ENCODE measurements at places on chromosomes 16 and 17.

GRCh38 chr16:26598061-26598460, 468.7 kb upstream of the C16orf82 start:
- DNase-seq, result no peak

DNA sequence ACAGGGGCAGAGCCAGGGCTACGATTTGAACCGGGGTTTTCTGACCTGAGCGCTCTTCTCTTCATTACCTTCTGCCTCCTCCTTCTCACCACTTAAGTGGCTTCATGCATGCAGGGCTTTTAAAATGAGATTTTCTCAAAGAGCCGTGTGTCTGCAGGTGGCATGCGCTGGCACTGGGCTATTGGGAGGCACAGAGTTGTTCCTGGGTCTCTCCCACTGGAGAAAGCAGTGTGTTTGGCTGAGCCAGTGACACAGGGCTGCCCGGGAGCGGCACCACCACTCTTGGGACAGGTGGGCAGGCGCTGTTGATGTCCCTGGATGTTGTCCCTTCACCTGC, 218.8 kb upstream of the CHMP6 start:
- no peak for DNase-seq

- no peak for DNase-seq
These were observed 94.8 kb upstream of the CBX4 start for GRCh38 chr17:79933863-79934652.

- no peak for DNase-seq
These were observed 45.8 kb downstream of the ZNF652 start for GRCh38 chr17:49316258-49316570.

GRCh38 chr17:33120103-33120502, 128.5 kb downstream of the SPACA3 start:
- no peak for DNase-seq

- DNase-seq, result no peak
These were observed 45.8 kb downstream of the MPRIP start for GRCh38 chr17:17088086-17088485.

- DNase-seq, result no peak
These were observed 3.3 kb downstream of the HEATR3 start for GRCh38 chr16:50069060-50069459.

- DNase-seq, result no peak
These were observed at the start of gene CLDN9 for GRCh38 chr16:3012828-3013420. CLDN9 (plus strand) TSS chr16:3012923; CDS start chr16:3013363, 440 bp downstream.

DNA sequence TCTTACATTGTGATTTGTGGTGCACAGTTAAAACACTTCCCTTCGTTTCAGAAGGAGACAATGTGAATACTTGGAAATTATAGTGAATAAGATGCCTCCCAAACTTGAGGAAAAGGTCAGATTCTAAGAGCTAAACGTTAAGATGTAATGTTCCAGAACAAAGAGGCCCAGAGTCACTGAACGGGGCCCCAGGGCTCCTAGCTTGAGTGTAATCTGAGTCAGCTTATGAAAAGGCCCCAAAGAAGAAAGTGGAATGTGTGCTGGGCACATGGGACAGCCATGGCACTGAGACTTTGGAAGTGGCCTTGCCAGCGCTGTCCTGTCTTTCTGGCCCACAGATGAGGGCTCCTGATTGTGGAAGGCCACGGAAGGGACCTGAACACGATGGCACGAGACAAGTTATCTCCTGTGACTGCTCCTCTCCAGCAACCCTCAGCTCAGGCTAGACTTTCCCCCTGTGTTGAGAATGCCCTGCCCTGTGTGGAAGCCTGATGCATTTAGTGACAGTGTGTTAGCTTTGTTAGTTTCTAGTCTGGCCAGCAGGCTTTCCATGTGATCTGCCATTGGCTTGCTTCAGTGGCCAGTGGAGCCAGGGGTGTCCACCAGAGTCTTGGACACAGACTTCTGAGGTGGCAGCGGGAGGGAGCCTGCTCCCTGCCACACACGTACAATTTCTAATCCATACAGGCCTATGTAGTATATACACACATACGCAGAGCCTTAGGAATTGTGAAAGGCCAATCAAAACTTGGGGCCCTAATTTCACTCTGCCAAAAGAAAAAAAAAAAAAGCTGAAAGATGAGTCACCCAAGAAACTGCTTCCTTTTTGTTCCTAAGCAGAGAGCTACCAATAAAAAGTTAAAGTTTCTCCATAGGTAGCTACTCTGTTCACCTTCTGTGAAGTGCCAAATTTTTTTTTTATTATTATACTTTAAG, 13.1 kb downstream of the SPATA33 start:
- DNase-seq, result peak; percentile 73

DNA sequence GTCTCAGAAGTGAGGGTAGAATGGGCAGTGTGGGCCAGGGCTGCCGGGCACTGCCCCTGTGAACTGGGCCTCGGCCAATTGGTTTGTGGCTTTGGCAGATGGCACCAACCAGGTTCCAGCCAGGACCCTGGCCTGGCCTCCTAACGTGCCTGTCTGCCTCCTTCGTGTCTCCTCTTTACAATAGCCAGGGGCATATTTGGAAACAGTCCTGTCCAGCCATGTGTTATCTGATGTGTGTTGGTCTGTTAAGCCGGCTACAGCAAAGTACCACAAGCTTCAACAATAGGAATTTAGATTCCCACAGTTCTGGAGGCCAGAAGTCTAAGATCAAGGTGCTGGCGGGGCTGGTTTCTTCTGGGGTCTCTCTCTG, 14.6 kb downstream of the CRISPLD2 start:
- peak; percentile 50 for DNase-seq

DNA sequence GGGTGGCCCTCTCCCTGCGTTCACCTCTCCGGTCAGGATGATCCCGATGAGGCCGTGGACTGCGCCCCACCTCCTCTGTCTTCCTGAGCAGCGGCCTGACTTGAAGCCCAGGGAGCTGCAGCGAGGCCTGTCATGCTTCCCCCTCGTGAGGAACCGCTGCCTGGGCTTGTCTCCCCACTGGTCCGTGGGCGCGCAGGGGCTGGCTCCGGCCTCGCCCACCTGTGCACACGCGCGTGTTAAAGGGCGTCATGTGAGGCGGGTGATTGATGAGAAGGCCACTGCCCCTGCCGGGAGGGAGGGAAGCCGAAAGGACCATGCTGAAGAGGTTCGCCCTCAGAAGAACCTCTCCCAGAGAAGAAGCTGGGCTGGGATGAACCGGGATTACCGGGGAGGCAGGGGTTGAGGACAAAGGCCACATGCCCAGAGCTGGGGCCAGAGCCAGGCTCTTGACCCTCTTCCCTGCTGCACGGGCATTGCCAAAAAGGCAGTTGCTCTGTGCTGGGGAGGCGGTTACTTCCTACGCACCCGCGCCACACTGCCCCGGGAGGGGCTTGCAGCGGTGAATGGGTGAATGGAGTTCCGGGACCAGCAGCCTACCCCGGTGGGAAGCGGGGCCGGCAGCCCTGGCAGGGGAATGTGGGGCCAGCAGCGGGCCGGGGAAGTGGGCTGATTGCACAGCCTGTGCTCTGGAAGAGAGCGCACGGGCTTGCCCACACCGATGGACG, 85.9 kb upstream of the GSE1 start:
- DNase-seq, result no peak

- DNase-seq, result no peak
These were observed 116.0 kb downstream of the SALL1 start for GRCh38 chr16:51035110-51035498.

DNA sequence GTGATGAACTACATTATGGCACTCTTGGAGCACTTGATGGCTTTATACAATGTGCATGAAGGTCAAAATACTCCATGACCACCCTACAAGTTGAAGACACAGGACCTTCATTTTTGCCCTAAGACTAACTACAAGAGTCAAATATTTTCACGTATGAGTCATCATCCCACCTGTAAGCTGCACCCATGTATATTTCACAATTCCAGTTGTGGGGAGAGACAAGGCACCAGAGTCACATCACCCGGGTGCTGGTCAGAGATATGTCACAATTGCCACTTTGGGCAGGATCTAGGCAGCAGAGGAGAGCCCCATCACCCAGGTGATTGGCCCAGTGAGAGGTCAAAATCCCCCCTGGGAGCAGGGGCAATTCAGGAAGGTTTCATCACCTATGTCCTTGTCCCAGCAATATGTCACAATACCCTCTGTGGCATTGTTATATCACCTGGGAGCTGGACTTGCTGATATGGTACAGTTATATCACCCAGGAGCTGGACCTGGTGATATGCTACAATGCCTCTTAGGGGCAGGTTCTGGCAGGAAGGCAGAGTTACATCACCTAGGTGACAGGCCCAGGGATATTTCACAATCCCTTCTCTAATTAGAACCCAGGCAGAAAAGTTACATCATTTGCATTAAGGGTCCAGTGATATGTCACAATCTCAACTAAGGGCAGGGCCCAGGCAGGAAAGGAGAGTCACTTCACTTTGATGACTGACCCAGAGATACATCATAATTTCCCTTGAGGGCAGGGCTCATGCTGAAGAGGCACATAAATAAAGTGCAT, 1839.2 kb downstream of the TP53TG3F start:
- no peak for DNase-seq

GRCh38 chr17:79304884-79305283, 230.3 kb downstream of the ENGASE start:
- no peak for DNase-seq

- no peak for DNase-seq
These were observed 90.7 kb upstream of the CLEC18B start for GRCh38 chr16:74511961-74512360.

DNA sequence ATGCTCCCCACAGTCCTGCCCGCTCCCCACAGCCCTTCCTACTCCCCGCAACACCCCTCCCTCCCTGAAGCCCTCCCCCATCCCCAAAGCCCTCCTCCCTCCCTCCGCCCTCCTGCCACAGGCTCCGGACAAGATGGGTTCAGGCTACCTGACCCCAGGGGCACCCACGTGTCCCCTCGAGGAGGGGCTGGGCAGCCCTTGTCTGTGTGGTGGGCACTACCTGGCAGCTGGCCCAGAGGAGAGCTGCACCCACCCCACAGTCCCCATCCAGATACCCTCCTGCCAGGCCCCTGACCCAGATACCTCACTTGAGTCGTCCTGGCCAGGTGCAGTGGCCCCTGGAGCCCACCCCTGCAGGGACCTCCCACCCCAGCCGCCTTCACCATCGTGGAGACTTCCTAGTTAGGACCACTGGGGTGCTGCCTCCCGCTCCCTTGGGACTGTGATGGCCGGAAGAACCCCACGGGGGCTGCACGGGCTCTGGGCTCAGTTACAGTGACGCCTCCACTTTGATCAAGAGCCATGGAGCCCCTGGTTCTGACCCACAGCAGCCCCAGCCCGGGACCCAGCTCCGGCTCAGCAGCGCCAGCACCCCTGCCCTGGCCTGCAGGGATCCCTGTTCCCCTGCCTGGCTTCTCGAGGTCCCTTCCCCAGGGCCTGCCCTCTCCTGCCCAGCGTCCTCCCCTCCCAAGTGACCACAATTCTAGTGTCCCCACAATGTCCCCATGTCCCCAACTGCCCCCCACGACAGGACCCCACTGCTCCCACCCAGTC, 806 bp downstream of the PERCC1 start:
- DNase-seq, result no peak

- DNase-seq, result no peak
These were observed 593.1 kb upstream of the CDH5 start for GRCh38 chr16:65773301-65773874.

- no peak for DNase-seq
These were observed 151.8 kb downstream of the ABCA8 start for GRCh38 chr17:68803164-68803929.

DNA sequence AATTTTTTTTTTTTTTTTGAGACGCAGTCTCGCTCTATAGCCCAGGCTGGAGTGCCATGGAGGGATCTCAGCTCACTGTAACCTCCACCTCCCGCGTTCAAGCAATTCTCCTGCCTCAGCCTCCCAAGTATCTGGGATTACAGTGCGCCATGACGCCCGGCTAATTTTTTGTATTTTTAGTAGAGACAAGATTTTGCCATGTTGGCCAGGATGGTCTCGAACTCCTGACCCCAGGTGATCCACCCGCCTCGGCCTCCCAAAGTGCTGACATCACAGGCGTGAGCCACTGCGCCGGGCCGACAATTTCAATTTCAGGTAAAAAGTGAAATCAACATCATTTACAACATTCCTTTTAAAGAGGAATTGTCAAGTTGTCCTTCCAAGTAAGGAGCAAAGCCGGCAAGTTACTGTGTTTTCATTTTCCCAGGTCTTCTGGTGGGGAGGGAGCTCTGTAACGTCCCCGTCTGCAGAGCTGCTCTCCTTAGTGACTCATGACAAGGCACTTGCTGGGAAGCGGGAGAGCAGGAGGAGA, 873 bp downstream of the NPLOC4 start:
- peak; percentile 70 for DNase-seq

DNA sequence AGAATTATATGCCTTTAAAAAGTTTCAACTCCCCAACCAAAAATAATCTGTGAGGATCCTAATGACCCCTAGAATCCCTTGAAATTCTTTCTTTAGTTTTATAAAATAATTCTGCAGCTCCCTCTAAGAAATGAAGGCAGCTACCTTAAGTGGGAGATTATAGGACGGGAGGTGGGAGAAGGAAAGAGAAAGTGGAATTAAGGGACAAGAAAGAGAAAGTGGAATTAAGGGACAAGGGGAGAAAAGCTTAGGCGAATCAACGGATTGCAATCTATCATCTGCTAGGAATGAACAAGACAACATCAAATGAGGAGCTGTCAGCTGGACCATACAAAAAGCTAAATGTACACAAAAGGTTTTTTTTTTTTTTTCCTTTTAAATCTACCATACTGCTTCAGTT, 262.0 kb downstream of the ZFHX3 start:
- DNase-seq, result peak; percentile 40

- no peak for DNase-seq
These were observed 8.6 kb upstream of the TSPOAP1 start for GRCh38 chr17:58337210-58337599.

GRCh38 chr17:21218101-21218500, 4.1 kb upstream of the TMEM11 start:
- DNase-seq, result peak; percentile 27

DNA sequence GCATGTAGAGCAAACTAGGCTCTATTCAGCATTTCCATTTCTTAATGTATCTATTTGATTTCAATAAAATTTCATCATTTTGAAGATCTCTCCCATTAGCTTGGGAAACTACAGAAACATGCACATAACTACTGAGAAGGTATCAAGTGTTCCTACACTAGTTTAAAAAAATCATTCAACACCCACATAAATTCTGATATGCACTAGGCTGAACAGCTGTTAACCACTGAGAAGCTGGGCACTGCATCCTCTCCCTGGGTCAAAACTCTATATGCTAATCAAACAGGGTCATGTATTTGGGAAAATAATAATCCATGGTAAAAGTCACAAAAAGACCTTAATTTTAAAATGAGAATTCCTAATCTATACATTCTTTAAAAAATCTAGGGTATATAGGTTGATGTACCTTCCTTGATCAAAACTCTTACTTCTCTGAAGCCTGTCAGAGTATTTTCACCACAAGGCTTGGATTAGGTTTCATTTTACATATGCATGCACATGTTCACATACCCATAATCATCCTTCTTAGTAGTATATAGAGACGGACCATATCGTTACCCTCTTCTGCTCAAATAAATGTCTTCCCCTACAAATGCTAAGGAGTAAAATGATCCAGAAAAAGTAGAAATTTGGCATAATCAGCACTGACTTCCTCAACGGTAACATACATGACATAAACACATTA, 57.2 kb downstream of the KANSL1 start:
- no peak for DNase-seq

Data from iris pigment epithelial cell (primary cell).